Pancreas (tissue), 10 donors: ENCODE measurements at places on chromosomes 5 and 9.

GRCh38 chr5:172592881-172593280, 48.2 kb upstream of the NEURL1B start:
- DNase-seq = no peak

DNA sequence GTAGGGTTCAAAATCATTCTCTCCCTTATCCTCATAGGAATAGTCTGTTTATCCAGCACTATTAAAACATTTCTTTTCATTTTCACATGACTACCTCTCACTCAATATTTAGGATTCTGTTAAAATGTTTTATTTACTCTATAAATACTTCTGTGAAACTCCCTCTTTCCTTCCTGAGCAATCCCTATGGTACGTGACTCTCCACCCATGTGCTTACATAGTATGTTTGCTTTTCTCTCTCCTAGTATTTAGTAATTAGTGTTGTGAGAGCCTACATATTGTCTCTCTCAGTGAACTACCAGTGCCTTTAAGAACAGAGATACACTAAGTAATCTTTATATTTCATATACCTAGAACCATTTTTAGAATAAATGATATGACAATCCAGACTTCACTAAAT, 46.0 kb downstream of the PTPRD start:
- DNase-seq = no peak

DNA sequence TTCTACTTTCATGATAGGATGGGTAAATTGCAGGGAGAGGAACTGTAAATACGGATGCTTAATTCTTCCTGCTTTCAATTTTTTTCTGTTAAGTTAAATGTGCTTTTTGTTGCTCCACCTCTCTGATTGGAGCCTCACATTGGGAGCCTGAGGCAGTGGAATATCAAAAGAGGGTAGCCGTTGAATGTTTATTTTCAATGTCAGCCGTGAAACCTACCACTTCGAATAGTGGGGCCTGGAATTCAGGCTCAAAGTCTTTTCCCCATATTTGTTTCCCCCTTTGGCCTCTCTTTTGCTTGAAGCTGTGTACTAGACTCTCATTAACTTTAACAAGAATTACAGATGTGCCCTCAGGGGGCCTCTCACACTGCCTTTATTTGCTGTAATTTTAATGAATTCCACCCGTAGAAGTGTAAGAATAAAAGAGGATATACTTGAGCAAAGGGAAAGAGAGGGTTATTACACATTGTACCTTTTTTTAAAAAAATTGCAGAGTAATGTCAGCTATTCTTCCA, 29.0 kb downstream of the PSAT1 start:
- no peak for DNase-seq

- no peak for DNase-seq
These were observed 2032.3 kb downstream of the EFNA5 start for GRCh38 chr5:105638437-105638836.

GRCh38 chr5:123709422-123709821, 197.4 kb downstream of the CSNK1G3 start:
- no peak for DNase-seq

DNA sequence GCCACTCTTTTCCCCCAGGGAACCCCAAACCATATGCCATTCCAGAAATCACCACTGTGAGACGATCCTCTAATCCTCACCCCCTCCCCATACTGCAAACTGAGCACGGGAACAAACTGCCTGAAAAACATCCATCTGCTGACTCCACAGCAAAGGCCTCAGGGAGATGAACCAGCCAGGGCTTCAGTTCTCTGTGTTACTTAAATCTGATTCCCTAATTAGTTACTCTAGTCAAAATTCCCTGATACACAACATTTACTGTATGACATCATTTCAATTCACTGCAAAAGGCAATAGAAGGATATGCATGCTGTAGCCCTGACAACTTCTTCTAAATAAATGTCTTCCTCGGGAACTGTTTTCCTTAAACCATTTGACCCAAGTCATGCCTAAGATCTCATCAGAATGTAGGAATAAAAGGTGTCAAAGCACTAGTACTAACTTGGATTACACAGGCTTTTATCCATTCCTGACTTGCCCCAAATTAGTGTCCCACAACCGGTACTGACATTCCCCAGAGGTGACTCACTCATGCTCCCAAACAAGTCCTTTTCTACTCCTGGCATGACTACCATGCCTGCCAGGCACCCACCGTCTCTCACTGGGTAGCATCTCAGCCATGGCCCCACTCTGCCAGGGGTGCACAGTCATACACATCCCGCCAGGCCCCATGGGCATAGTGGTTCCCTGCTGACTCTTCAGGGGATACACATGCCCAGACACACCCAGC, 35.0 kb downstream of the MTX3 start:
- DNase-seq = no peak

GRCh38 chr5:85814596-85814995, 803.1 kb upstream of the COX7C start:
- DNase-seq = no peak

GRCh38 chr9:120865176-120865575, 11.8 kb downstream of the PHF19 start:
- DNase-seq = no peak

- no peak for DNase-seq
These were observed 205.2 kb downstream of the CAAP1 start for GRCh38 chr9:26687421-26687820.

DNA sequence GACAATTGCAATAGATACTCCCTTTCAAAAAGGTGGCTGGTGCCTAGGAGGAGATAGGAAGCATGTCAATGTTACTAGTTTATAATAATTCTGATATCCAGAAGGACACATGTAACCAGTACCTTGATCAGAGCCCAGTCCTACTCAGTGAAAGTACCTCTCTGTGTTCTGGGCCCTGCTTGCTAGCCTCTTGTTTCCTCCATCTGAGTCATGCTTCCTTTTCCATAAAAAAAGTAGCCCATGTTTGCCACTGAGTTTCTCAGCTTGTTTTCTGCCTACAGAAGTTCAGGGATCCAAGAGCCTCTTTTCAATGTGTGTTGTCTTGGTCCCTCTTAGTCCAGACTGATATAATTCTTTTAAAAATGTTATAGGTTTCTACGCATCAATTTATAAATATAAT, 149.0 kb downstream of the SSBP2 start:
- no peak for DNase-seq

- DNase-seq = no peak
These were observed 129.4 kb downstream of the EDIL3 start for GRCh38 chr5:84255315-84255714.

DNA sequence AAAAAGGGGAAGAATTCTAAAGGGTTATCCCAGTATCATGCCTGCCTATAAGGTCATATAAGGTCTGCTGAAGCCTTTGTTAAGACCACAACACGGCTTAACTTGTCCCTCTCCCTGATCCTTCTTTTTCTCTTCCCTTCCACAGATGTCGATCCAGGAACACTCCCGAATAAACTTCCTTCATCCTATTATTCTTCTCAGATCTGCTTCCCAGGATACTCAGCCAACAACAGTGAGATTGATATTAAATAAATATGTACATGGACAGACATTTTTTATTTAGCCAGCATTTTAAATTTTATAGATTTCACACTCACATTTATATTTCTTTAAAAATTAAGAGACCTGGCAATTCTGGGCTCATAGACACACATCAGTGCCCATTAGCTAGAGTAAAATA, 44.1 kb downstream of the DPYSL3 start:
- no peak for DNase-seq

GRCh38 chr5:179572386-179572785, 22.0 kb downstream of the RUFY1 start:
- DNase-seq = no peak

GRCh38 chr5:37838152-37838932, 1.5 kb downstream of the GDNF start:
- no peak for DNase-seq

GRCh38 chr5:89087551-89088318, 204.8 kb upstream of the MEF2C start:
- DNase-seq = no peak

GRCh38 chr5:85646641-85647040, 971.1 kb upstream of the COX7C start:
- DNase-seq = no peak

DNA sequence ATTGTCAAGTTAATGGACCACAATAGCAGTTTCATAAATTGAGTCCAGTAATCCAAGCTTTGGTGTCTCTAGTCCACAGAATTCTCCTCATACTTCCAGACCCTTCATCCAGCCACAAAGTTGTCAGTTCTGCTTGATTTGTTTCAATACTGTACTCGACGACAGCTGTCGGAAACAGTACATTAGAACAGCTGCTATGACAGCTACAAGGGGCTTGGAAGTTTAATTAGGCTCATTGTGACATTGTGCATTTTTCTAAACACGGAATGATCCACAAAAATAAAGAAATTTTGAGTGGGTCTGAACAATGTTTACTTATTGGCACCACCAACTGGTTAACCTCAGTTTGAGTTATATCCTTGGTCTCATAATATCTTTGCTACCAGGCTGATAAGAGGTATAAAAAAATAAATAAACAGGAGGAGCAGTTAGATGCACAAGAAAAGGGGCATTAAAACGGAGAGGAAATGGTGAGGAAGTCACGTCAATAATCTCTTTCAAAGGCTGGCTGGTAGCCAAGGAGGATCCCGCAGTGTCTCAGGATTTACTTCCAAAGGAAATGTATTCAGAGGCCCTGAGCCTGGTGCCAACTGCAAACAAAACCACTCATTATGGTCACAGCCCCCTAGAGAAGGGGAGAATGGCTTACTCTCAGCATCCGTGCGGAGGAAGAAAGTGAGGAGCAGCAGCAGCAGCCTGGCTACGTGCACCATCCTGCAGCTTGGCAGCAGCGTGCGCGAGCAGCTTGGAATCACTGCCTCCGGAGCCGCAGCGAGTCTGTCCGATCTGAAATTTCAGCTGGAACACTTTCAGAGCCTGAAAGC, 933.8 kb upstream of the DMAC1 start:
- DNase-seq = no peak

- DNase-seq = no peak
These were observed 32.1 kb upstream of the LMNB1 start for GRCh38 chr5:126744836-126745235.

DNA sequence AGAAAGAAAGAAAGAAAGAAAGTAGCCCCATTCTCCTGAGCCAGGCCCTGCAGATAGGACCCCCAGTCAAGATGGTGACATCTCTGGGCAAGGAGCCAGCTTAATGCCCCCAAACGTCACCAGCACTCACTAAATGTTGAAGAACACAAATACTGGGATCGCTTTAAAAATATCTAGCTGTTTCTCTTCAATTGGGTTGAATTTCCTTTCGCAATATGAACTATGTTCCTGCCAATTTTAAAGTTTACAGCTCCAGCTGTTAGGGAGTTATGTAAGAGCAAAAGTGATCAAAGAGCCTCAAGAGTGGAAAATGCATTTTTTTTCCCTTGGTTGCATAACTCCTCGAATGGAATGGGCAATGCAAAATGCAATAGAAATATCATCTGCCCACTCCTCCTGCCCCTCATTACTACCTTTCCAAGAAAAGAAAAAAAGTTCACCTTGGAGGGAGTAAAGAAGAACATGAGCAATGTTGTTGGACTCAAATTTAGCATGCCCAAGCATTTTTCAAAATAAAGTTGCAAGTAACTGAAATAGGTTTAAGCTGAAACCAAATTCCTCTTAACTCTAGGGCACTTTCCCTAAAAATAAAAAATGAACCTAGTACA, 244.2 kb upstream of the PIK3R1 start:
- no peak for DNase-seq

DNA sequence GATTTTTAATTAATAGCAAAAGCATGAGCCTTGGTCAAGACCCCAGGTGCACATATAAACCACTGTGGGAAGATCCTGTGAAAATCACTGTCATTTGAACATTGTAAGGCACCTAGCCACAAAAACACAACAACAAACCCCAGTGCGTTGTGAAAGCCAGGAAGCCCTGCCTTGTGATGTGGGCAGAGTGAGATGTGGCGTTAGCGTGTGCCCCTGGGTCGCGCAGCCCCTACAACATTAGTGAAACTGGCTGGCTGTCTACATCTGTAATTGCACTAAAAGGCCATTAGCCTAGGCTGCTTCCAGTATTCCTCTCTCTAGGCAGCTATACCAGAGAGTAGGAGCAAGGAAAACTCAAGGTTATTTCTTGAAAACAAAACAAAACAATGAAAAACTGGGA, 21.1 kb upstream of the PDZD2 start:
- DNase-seq = no peak

- peak; percentile 3 for DNase-seq
These were observed 245.7 kb upstream of the IRX2 start for GRCh38 chr5:2997179-2997578.

DNA sequence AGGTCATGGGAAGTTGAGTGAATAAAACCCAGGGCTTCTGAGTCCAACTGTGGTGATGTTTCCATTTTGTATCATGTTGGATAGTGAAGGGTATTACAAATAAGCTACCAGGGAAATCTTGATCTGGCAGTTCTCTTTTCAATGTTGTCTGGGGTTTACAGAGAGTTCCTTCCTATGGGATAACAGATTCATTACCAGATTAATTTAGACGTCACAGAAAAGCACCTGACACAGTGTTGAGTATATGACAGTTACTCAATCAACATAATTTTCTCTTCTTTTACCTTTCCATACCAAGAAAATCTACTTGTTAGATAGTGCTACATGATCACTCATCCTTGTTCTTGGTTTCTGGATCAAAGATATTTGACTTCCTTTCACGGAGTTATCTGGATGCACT, 270.9 kb downstream of the ACTL7B start:
- no peak for DNase-seq

DNA sequence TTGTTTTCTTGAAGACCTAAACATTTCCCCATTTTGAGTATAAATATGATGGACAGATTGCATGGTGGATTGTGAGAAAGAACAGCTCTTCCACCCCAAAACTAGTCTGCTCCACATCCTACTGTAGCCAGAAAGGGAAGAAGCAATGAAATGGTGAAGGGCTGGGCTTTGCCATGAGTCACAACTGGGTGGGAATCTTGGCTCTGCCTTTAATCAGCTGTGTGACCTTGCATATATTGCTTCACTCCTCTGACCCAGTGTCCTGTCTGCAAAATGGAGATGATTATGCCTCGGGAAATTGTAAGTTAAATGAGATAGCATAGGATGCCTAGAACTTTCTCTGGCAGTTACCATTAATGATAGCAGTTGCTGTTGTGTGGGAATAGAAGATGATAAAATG, 101.9 kb downstream of the PDE8B start:
- DNase-seq = no peak

- no peak for DNase-seq
These were observed 219.9 kb upstream of the GAS1 start for GRCh38 chr9:87167161-87167560.

- DNase-seq = no peak
These were observed 148.3 kb downstream of the SPOCK1 start for GRCh38 chr5:137350791-137351190.

- no peak for DNase-seq
These were observed 54.9 kb downstream of the NDST1 start for GRCh38 chr5:150562832-150563231.

GRCh38 chr9:81344366-81344765, 345.0 kb downstream of the TLE1 start:
- DNase-seq = no peak

GRCh38 chr5:73484511-73484910, 13.7 kb upstream of the BTF3 start:
- no peak for DNase-seq

DNA sequence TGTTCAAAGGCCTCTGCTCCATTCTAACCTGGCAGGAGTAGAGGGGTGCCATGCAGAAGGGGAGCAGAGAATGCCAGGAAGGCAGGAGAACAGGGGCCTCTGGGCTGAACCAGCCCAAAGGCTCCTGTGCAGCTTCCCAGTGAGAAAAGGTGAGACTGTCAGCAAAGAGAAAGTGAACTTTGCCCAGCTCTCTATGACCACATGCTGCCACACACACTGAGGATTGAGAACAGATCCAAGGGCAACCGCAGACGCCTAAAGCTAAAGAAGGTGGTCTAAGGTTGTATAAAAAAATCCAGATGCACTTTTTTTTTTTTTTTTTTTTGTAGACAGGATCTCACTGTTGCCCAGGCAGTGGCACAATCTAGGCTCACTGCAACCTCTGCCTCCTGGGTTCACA, 51.4 kb downstream of the ALDH7A1 start:
- no peak for DNase-seq
